ENCODE measurements at places on chromosomes 12 and 14. TPM values are rescaled to one million over a fixed set of nuclear protein-coding genes. Genes with fewer than 3 reads are reported as not detected.

GLIPR1L1 gene
- total RNA-seq = not detected

SYCP3 gene
- total RNA-seq = not detected

HRK gene
- 0.76 TPM for total RNA-seq

PRB3 gene
- total RNA-seq = not detected

KRT8 gene
- total RNA-seq = 2,966 TPM

IGF1 gene
- not detected for total RNA-seq

CLECL1 gene
- total RNA-seq = not detected

FOXN3 gene
- total RNA-seq = 6.1 TPM

SALL2 gene
- total RNA-seq = 0.96 TPM

SLC35F4 gene
- not detected for total RNA-seq

BIN2 gene
- 0.07 TPM for total RNA-seq

VWF gene
- 0.10 TPM for total RNA-seq

KRT5 gene
- 0.09 TPM for total RNA-seq

NANOG gene
- not detected for total RNA-seq

OR6C65 gene
- total RNA-seq = not detected

LRRC23 gene
- 16.6 TPM for total RNA-seq

SMIM41 gene
- total RNA-seq = not detected

ARHGDIB gene
- 1.3 TPM for total RNA-seq

ACOT6 gene
- not detected for total RNA-seq

ADCY6 gene
- 16.4 TPM for total RNA-seq

SVOP gene
- total RNA-seq = not detected

TSPAN9 gene
- total RNA-seq = 24.5 TPM

MMP17 gene
- 10.2 TPM for total RNA-seq

CDCA4 gene
- 45.2 TPM for total RNA-seq

PIK3C2G gene
- total RNA-seq = not detected

CLEC2A gene
- not detected for total RNA-seq

AKAP5 gene
- 0.40 TPM for total RNA-seq

CRIP2 gene
- total RNA-seq = 171 TPM

TSPAN8 gene
- not detected for total RNA-seq

STON2 gene
- total RNA-seq = 0.79 TPM

FGF6 gene
- not detected for total RNA-seq

KRT80 gene
- total RNA-seq = 58.1 TPM

SYNE3 gene
- 0.50 TPM for total RNA-seq

HOXC10 gene
- 2.9 TPM for total RNA-seq

TMEM116 gene
- 5.3 TPM for total RNA-seq

GPR84 gene
- not detected for total RNA-seq

ITGA7 gene
- 1.3 TPM for total RNA-seq

EGLN3 gene
- total RNA-seq = 4.4 TPM

TAS2R14 gene
- 0.78 TPM for total RNA-seq

FAM234B gene
- 4.3 TPM for total RNA-seq

LTBP2 gene
- 11.0 TPM for total RNA-seq

SYNE2 gene
- 8.7 TPM for total RNA-seq

GNB3 gene
- total RNA-seq = 2.2 TPM

YARS2 gene
- total RNA-seq = 27.0 TPM

PDZRN4 gene
- not detected for total RNA-seq

MYRFL gene
- total RNA-seq = not detected

GOLT1B gene
- 88.9 TPM for total RNA-seq

P2RX2 gene
- total RNA-seq = not detected

IL23A gene
- total RNA-seq = 1.0 TPM
